ENCODE measurements at places on chromosomes 1 and 21.

DNA sequence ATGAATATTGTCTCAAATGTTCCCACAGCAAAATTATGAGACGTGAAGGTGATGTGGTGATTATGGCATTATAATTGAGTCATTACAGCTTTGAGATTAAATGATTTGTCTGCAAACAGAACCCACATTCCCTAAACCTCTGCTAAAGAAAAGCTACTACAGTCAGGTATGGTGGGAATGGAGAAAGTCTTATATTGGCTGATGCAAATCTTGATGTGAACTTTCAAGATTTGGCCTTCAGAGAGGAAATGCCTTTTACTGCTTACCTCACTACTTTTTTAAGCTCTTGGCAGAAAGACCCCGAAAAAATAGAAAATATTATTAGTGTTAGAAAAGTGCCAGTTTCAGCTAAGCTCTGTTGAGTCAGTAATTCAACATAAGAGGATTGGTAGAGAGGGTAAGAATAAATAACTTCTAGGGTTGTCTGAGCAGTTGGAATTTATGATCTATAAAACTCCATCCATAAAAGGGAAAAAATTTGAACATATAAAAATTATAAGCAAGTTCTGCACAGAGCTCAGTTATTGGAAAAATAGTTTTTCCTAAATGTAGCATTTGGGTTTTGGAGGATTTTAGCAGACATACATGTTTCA lies 47.8 kb upstream of the RGS5 start:
- DNase-seq = no peak

- no peak for DNase-seq
Measured at GRCh38 chr1:212035835-212036605, 472 bp downstream of the DTL start.

DNA sequence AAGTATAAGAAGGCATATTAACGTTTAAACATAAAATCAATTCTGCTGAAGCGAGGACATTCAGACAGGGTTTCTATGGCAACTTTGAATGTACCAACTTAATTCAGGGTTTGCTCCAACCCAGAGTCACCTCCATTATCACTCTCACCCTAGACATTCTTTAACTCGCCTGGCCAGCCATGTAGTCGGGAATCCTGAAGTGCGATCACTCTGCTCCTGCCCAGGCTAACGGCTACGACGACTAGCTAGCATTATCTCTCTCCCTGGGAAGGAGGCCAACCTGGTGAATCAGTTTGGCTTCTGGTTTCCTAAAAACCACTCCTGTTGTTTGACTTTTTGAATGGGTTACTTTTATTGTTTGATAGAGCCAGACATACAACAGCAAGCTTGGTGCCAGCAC lies 38.9 kb upstream of the ZBTB18 start:
- DNase-seq = no peak

- peak; percentile 58 for DNase-seq
Measured at GRCh38 chr1:112369392-112370285, 26.4 kb upstream of the CTTNBP2NL start.
